ENCODE measurements at places on chromosomes 12 and 14.

DNA sequence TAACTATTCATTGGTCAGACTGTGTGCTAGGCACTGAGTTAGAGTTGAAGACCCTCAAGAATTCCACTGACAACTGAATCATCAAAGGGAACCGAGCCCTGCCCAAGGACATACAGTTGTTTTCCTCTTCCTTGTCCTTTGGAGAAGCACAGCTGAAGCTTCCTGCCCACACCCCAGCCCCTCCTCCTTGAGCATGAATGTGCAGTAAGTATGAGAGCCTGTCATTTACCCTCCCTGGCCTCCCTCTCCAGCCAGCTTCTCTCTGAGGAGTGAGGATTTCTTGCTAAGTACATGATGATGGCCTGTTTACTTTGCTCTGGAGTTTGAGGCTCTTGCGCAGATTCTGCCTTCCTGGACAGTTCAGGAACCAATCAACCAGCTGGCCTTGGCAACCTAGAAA is 235.2 kb downstream of the CACNA1C start:
- DNase-seq: no peak

DNA sequence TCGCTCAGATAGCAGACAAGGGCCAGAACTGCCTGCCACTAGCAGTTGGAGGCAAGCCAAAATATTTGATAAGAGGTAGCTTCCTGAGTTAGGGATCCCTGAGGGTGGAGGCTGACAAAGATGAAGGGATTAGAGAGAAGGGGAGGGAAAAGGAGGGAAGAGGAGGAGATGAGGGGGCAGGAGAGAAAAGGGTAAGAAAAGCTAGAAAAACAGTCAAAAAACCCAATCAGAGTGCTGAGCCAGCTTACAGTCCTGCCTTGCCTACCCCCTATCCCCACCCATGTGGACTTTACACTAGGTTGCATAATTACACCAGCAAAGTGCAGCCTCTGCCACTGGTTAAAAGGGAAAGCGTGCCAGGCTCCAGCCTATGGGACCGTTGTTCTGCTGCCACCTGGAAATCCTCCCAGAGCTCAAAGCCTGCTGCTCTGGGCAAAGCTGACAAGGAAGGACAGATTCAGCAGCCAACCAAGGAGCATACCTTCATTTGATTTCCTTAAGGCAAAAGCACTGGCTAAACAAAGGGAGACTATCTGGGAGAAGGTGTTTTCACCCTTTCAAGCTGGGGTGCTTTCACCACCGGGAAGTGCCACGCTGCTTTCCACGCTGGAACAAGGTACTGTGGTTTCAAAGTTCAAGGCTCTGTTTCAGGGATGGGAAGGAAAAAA is 3.8 kb upstream of the NUMB start:
- DNase-seq: no peak

DNA sequence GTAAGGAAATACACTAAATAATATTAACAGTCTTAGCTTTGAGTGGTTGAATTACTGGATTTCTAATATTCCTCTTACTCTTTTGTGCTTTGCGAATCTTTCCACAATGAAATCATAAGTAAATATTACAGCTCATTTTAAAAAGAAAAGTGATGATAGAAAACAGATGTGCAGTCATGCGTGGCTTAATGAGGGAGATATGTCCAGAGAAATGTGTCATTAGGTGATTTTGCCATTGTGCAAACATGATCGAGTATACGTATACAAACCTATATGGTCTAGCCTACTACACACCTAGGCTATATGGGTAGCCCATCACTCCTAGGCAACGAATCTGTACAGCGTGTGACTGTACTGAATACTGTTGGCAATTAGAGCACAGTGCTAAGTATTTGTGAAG is 59.3 kb downstream of the SLC15A5 start:
- DNase-seq: no peak

DNA sequence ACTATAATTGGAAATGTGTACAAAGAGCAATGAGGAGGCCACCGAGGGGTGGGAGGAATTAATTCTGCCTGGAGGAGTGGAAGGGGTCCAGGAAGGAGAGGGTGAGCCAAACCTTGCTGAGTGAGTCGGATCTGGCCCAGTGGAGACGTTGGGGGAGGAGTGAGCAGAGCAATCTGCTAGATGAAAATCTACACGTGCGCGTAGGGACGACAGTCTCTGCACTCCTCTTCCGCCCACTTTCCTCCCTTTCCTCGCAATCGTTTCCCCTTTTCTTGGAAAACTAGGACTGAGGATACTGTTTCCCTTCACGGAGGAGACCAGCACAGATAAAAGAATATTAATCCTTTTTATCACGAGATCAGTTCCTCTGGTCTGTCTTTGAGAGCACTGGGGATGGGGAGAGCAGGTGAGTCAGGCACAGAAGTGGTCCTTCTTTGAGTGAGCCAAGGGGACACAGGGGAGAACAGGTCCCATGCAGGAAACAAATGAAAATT is 2.9 kb upstream of the NAB2 start:
- DNase-seq: peak; percentile 35

GRCh38 chr12:75883241-75883640 is 148.3 kb downstream of the PHLDA1 start:
- DNase-seq: no peak

DNA sequence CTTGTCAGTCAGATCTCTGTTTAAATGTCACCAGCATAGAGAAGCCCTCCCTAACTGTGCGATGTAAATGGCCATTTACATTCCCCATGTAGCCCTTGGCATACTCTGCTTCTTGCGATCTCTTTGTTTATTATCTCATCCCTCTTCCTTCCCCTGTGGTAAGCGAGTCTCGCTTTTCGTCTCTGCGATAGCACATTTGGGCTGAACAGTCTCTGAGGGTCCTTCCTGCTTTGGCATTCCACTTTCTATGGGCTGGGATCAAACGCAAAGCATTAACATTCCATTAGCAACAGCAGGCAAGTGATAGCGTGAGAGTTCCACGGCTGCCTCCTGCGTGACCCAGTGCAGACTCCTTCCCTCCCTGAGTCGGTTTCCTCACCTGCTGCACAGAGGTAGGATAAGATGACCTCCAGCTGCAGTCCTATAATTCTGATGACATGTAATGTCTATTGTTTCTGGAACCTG is 61.4 kb upstream of the TUNAR start:
- DNase-seq: no peak

DNA sequence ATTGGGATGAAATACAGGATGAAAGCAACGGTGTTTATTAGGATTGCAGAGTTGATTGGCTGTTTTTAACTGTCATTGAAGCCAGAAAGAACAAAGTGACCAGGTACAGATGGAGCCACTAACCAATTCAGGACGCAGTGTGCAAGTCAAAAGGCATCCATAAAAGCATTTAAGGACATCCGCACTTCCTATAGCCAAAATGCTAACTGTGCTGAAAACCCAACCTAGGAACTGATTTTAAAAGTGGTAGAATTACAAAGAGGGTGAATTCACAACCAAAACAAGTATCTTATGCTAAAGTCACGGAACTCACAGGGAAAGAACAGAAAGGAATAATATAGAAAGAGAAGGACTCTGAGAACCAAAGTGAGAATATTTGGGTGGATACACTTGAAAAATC is 63.1 kb upstream of the FOXG1 start:
- no peak for DNase-seq

- no peak for DNase-seq
Measured at GRCh38 chr12:12099102-12099501, 28.4 kb downstream of the BCL2L14 start.

DNA sequence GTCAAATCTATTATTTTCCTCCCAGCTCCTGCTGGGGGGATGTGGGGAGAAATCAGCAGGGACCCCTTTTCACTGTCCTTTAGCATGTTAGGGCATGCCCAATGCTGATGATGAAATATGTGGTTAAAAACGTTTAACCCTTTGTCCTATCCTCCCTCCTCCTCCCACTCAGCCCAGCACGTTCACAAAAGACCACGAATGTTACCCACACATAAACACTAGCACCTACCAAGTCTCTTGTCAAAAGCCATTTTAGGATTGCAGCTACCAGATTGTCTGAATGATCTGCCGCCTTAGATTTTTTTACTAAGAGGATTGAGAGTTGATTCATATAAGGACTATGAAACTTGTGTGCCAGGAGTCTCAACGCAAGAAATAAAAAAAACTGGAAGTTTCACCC is 70.4 kb downstream of the TBK1 start:
- DNase-seq: no peak

DNA sequence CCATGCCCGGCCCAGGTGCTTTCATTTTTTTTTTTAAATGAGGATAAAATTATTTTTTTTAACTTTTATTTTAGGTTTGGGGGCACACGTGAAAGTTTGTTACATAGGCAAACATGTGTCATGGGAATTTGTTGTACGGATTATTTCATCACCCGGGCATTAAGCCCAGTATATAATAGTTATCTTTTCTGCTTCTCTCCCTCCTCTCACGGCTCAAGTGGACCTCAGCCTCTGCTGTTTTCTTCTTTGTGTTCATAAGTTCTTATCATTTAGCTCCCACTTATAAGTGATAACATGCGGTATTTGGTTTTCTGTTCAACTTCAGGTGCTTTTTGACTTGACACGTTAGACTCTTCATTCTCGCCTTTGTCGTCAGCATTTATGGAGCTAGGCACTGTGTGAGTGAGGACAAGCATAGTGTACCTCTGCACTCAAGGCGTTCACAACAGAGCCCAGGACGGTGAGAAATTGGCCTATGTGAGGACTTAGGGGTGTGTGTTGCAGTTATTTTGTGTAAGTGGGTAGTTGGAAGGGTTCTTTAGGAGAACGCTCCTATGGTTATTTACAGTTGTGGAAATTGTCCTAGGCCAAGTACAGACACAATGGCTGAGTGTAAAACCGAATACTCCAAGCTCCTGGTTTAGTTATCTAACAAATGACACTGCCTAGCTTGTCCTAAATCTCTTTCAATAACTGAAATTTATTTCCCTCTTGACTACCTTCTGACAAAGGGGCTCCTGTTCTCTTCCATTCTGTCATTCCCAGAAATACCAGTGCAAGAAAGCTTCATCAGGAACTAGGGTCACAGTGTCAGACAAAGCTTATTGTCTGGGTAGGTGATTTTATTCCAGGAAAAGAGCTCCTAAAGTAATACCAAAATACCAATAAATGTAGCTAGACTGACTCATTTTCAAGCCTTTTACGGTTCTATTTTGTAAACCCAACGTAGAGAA is 200.5 kb upstream of the PRICKLE1 start:
- no peak for DNase-seq

GRCh38 chr14:24381363-24382063 is 13.5 kb downstream of the NFATC4 start:
- DNase-seq: no peak

- DNase-seq: no peak
Measured at GRCh38 chr12:46803517-46803916, 22.3 kb downstream of the SLC38A4 start.

DNA sequence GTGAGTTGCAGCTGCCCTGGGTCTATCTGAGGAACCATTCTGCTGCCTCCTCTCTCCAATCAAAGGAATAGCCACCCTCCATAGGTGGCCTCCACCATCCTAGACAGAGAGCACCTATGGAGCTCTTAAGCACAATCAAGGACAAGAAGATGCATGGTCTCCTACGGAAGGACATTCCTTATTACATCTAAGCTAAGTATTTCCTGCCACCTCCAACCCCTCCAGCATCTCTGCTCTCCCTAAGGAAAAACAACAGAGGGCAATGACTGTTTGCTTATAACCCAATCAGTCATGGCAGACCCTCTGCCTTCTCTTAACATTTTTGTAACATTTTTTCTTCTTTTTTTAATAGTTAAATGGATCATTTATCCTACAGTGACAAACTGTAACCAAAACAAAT is 14.8 kb upstream of the OR6J1 start:
- DNase-seq: no peak

- no peak for DNase-seq
Measured at GRCh38 chr14:82073547-82073946, 539.9 kb upstream of the SEL1L start.

DNA sequence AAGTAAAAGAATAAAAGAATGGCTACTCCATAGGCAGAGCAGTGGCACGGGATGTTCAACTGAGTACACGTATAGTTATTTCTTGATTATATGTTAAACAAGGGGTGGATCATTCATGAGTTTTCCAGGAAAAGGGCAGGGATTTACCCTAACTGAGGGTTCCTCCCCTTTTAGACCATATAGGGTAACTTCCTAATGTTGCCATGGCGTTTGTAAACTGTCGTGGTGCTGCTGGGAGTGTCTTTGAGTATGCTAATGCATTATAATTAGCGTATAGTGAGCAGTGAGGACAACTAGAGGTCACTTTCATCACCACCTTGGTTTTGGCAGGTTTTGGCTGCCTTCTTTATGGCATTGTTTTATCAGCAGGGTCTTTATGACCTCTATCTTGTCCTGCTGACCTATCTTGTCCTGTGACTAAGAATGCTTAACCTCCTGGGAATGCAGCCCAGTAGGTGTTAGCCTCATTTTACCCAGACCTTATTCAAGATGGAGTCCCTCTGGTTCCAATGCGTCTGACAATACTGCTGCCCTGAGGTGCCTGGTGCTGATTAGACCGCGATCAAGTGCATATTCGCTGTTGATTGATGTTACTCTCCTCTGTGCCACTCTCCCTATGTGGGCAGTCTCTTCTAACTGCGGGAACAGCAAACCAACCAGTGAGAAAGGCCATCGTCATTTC is 67.6 kb upstream of the AMN1 start:
- DNase-seq: no peak

DNA sequence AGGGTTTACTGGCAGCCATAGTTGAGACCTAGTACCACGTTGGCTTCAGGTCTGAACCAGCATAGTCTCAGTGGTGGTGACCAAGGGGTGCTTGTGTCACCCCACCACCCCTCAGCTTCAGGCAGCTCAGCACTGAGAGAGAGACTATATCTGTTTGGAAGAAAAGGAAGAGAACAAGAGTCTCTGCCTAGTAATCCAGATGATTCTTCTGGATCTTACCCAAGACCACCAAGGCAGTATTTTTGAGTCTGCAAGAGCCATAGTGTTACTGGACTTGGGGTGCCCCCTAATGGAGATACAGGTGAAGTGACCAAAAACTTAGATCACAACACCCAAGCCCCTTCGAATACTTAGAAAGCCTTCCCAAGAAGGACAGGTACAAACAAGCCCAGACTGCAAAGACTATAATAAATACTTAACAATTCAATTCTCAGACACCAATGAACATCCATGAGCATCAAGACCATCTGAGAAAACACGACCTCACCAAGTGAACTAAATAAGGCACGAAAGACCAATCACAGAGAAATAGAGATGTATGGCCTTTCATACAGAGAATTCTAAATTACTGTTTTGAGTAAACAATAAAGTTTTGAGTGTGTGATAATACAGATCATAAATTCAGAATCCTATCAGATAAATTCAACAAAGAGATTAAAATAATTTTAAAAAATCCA is 107.0 kb downstream of the HELB start:
- no peak for DNase-seq

All from stimulated activated CD8-positive, alpha-beta memory T cell treated with anti-CD3 and anti-CD28 coated beads, Interleukin-15, amount 100 ng/mL, for 48 hours (primary cell).